ENCODE measurements at places on chromosomes 16 and 17.

GRCh38 chr16:57649846-57650245 lies 18.3 kb upstream of the ADGRG3 start:
- H3K4me3 ChIP-seq = no peak overlapping the region
- H3K36me3 ChIP-seq = peaks cover 15% of the 10 kb centered on the region
- H3K27ac ChIP-seq = no peak overlapping the region
- H3K27me3 ChIP-seq = no peaks in the 10 kb centered on the region
- DNase-seq = no peak

DNA sequence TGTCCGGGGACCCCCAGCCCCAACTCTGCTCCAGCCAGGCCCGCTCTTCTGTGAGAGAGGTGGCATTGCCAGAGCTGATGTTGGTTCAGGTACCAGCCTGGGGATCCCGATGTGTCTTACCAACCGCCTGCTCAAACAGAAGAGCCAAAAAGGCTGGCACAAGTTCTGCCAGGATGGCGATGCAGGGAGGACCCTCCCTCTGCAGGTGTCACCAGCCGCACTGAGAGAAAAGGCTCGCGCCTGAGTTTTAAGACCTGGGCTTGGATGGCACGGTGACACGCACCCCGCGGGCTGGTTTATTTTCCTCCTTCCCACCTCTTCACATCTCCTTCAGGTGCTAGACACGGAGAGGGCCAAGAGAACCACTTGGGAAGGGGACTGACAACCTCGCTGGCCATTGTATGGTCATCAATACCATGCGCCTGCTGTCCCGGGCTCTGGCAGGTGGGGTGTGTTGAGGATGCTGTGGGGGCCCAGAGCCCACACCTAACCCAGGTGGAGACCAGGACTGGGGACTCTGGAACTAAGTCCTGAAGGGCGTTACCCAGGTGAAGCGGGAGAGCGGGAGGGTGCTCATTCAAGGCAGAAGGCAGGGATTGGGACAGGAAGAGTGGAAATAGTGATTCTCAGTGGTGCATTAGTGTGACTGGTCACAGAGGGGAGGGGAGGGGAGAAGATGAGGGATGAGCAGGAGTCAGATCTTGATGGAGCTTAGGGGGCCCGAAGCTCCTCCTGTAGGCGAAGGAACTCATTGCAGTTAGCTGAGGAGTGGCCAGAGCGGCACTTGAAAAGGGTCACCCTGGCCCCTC lies 16.3 kb downstream of the FOXJ1 start:
- H3K27me3 ChIP-seq = no peaks in the 10 kb centered on the region
- H3K36me3 ChIP-seq = no peaks in the 10 kb centered on the region
- H3K27ac ChIP-seq = no peak overlapping the region
- no peak overlapping the region for H3K4me3 ChIP-seq

DNA sequence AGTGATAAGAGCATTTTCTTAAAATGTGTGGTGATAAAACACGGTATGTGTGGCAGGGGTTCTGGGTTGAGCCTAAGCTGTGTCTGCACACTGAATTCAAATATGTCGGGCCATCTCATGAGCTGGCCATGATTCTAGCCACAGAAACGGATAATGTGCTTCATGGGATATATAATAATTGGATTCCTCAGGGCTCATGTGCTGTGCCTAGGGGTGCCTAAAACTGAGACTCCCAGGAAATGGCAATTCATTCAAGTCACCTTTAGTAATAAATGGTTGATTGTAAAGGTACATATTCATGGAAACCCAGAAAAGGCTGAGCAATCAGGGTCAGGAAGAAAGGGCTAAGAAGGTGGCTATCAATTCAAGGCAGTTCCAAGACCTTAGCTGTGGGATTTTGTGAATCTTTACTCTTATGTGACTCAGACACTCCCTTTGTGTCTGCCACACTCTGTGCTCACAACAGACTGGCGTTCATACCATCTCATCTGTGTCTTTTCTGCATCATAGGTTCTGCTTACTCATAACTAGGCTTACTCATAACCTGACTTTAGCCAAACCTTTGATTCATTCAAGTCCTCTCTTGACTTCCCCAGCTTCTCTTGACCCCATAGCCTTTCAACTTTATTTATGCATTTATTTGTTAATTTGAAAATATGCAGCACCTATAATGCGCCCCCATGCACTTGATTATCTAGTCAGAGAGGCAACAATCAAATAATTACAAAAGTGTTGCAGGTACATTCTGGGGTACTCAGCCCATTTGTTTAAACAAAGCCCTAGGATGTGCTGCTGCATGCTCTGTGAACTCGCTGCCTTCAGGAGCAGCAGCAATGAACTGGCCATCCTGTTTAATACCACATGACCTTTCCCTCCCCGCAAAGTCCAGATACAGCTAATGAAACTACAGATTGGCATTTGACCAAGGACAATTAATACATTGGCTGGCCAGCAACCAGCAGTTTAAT lies 28.4 kb upstream of the MED13 start:
- no peak overlapping the region for H3K27ac ChIP-seq
- no peaks in the 10 kb centered on the region for H3K36me3 ChIP-seq
- no peak overlapping the region for H3K4me3 ChIP-seq
- no peak for DNase-seq
- no peaks in the 10 kb centered on the region for H3K27me3 ChIP-seq

- no peak overlapping the region for H3K4me3 ChIP-seq
- peaks cover 50% of the 10 kb centered on the region for H3K27me3 ChIP-seq
- no peak for DNase-seq
- no peaks in the 10 kb centered on the region for H3K4me1 ChIP-seq
- no peaks in the 10 kb centered on the region for H3K36me3 ChIP-seq
Observed at GRCh38 chr17:74860872-74861661, 1.4 kb upstream of the GRIN2C start.

DNA sequence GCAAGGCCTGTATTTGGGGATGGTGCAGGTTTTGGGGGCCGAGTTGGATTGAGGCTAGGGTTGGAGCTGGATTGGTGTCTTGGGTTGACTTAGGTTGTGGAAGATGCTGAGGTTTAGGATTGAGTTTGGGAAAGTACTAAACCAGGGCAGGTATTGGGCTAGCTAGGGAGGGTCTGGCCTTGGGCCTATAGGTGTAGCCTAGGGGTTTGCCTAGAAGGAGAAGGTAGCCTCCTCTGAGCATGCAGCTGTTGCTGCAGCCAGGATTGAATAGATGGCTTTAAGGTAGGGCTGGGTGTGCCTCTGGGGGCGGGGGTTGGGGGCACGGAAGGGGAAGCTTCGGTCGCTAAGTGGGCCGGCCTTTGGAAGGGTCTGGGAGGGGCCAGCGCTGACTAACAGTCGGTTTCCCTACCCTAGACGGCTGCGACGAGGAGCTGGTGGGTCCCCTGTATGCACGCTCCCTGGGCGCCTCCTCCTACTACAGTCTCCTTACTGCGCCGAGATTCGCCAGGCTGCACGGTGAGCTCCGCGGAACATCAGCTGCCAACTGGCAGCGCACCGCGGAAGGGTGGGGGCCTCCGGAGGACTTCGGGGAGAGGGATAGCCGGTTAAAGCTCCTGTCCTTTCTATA lies 1.2 kb downstream of the CNTNAP1 start:
- no peak overlapping the region for H3K4me3 ChIP-seq
- H3K4me1 ChIP-seq = peaks cover 8% of the 10 kb centered on the region
- H3K27me3 ChIP-seq = no peaks in the 10 kb centered on the region
- no peaks in the 10 kb centered on the region for H3K36me3 ChIP-seq

DNA sequence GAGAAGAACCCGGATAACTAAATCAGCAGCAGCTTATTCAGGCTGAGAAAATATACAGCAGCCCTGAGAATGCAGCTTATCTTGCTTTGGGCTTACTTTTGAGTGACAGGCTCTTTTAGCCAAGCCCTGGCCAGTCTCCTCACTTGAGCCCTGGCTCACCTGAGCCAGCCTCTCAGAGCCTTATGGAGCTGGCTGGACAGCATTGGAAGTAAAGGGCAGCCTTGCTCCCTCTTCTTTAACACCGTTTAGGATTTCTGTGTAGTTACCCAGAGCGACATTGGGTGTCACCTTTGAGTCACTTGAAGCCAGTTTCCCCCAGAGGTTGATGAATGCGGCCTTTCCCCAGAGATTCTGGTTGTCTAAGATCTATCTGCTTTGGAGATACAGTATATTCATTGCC lies 7.7 kb upstream of the NPIPB2 start:
- DNase-seq = peak; percentile 38
- H3K4me1 ChIP-seq = no peaks in the 10 kb centered on the region
- H3K4me3 ChIP-seq = no peak overlapping the region

DNA sequence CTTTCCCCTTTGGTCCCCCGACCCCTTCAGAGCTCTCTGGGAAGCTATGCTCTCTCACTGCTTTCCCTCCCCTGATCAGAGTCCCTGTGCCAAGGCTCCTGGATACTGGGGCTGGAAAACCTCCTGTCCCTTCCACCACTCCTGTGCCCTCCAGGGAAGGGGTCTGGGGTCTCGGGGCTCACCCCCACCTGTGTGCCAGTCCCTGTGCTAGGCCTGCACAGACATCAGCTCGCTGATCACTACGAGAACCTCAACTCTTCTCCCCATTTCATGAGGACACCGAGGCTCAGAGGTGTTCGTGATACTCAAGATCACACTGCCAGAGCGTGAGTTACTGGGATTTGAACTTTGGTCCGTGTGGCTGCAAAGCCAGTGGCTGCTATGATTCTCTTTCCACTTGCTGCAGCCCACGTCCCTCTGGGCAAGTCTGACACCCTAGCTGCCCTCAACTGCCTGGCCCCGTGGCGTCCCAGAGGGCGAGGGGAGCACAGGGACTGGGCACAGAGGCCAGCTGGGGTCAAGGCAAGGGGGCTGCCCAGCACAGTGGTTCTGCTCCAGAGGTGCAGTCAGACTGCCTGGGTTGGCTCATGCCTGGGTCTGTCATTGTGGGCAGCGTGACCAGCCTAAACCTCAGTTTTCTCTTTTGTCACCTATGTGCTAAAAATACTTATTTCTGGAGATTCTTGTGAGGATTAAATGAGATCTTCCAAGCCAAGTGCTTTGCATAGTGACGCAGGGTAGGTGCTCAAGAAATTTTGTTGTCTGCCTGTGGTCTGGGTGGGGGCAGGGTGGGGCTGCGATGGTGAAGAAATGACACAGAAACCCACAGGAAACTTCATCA lies 43.8 kb upstream of the TOB1 start:
- no peaks in the 10 kb centered on the region for H3K36me3 ChIP-seq
- peak overlapping the region; percentile 86 for H3K27ac ChIP-seq
- DNase-seq = no peak
- no peak overlapping the region for H3K4me3 ChIP-seq
- no peaks in the 10 kb centered on the region for H3K27me3 ChIP-seq

DNA sequence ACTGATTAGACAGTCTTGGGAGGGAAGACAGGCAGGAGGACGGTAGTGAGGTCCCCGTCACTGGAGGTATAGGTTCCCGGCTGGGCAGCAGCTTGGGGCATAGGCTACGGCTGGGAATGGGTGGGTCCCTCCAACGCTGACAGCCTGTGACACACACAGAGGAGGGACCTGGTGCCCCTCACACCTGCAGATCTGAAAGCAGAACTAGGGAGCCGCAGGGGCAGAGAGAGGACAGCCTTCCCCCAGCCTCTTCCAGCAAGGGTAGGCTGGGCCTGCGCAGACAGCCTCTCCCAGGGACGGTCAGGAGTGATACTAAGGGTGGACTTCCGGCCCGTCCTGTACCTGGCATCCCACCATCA lies 2.0 kb downstream of the P2RX1 start:
- H3K4me3 ChIP-seq = no peak overlapping the region
- no peak for DNase-seq

DNA sequence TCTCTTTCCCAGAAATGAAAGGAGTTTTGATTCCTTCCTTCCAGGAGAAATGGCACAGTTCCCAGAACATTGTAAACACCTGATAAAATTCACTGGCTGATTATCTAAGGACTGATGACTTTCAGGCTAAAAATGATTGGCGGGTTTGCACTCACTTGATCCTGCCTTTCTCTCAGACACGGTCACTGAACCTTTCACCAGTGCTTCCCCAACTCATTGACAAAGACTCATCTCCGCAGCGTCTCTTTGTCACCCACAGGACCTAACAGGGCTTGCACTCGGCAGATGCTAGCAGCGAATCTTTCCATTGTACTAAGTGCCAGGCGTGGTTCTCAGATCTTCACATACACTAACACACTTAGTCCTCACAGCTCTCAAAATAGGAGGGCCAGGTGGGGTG lies 7.3 kb upstream of the DHRS7C start:
- no peaks in the 10 kb centered on the region for H3K36me3 ChIP-seq
- no peak for DNase-seq
- no peaks in the 10 kb centered on the region for H3K27me3 ChIP-seq

GRCh38 chr16:23567602-23568001 lies 10.1 kb downstream of the UBFD1 start:
- peaks cover 49% of the 10 kb centered on the region for H3K36me3 ChIP-seq
- H3K4me1 ChIP-seq = peaks cover 2% of the 10 kb centered on the region
- DNase-seq = no peak
- no peak overlapping the region for H3K4me3 ChIP-seq
- no peaks in the 10 kb centered on the region for H3K27me3 ChIP-seq

DNA sequence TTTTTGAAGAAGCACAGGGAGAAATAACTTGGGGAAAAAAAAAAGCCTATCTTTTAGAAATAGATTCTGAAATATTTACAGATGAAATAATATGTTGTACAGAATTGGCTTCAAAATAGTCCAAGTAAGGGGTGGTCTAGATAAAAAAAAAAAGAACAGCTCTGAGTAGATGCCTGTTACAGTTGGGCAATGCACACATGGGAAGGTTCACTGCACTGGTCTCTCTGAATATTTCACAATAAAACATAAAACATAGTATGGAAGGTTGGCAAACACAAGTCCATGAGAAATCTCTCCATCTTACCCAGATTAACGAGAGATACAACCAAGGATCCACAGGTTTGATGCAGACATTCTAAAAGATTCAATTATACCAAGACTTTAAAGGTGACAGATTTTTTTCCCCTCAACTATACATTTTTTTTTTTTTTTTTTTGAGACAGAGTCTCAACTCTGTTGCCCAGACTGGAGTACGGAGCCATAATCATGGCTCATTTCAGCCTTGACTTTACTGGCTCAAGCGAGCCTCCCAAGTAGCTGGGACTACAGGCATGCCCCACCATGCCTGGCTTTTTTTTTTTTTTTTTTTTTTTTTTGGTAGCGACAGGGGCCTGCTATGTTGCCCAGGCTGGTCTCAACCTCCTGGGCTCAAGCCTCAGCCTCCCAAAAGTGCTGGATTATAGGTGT lies 58.0 kb downstream of the KANSL1 start:
- H3K27ac ChIP-seq = no peak overlapping the region
- H3K27me3 ChIP-seq = no peaks in the 10 kb centered on the region
- DNase-seq = no peak
- no peak overlapping the region for H3K4me3 ChIP-seq
- H3K36me3 ChIP-seq = peaks cover 2% of the 10 kb centered on the region
- H3K4me1 ChIP-seq = peaks cover 3% of the 10 kb centered on the region

Measured in lung (tissue), 17 donors.